ENCODE measurements at places on chromosomes 5 and 9.

DNA sequence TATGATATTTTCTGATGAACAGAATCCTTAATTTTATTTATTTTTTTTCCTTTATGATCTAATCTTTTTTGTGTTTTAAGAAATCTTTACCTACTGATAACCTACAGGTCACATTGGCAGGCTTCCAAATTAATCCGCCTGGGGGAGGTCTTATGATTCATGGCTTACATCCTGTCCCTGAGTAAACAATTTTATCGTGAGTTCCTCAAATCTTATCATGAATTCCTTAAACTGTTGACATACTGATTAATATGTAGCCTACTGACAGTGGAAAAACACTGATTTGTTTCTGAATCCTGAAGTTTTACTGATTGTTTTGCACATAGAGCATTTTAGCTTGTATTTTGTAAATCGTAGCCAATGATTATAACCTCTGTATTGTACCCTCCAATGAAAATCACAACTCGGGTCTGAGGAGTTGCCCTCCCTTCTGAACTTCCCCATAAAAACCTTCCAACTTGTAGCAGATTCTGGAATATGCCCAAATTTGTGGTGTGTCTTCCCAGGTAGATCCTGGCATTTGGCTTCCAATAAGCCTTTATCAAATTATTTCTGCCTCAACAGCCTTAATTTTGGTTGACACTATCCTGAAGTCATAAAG lies 105.6 kb downstream of the VCAN start:
- DNase-seq: peak; percentile 56

DNA sequence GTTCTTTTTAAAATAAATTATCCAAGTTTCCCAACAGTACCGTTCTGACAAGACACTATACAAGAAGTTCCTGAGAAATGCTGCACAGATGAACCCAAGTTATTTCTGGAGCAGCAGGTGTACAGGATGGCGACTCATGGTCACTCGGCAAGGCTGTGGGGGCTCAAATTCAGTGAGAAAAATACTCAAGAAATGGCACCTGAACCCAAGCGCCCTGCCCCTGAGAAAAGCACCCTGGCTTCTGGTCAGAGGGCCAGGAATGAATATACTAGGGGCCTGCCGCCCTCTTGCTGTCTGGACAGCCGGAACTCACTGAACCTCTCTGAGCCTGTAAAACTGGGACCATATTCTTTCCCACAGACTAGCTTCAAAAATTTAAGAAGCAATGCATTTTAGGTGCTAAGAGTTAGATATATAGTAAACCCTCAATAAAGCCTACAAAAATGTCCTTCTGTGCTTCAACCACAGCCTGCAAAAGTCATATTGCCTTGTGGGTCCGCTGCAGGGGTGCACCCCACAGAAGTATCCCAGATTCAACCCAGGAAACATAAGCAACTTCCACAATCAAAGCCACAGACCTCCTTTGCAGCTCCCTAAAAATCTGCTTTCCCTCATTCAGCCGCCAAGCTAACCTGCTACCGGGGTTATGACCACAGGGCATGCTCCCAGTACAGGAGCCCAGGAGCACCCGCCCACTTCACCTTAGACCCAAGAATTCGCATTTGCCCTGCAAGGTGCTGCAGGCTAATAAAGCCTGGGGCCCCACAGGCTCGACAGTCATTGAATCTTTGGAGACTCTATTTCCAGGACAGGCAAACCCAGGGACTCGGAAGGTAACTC lies 1.4 kb downstream of the RAPGEF1 start:
- no peak for DNase-seq

DNA sequence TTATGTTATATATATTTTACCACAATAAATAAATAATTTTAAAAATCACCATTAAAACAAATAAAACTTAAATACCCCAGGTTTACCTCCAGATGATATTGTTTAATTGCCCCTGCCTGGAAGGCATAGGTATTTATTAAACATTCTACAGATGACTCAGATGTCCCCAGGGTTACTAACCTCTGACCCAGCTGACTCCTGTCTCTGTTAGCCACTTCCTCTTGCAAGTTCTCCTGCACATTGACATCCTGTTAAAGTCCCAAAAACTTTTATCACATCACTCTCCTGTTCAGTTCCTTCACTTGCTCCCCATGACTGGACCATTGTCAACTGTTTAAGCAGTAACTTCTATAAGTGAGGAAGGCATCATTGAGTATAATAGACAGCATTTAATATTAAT lies 37.0 kb upstream of the RAB3C start:
- no peak for DNase-seq

GRCh38 chr5:108255468-108255867 lies 126.4 kb downstream of the FBXL17 start:
- no peak for DNase-seq

- no peak for DNase-seq
These were observed 16.7 kb downstream of the SLC28A3 start for GRCh38 chr9:84323858-84324257.

DNA sequence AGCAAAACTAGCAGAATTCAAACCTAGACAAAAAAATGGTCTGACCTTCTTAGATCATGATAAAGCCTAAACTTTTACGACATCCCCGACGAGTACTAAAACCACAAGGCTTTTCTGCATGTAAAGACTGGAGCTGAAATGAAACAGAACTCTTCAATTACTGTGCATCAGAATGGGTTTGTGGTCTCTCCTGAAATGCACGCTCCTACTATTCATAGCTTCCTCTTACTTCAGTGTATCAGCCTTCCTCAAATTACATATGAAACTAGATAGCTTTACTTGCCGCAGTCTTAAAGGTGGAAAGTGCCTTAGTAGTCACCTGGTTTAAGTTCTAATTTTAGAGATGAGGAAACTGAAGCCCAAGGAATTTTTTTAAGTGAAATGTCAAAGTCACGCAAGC lies 24.6 kb upstream of the MED10 start:
- peak; percentile 77 for DNase-seq

DNA sequence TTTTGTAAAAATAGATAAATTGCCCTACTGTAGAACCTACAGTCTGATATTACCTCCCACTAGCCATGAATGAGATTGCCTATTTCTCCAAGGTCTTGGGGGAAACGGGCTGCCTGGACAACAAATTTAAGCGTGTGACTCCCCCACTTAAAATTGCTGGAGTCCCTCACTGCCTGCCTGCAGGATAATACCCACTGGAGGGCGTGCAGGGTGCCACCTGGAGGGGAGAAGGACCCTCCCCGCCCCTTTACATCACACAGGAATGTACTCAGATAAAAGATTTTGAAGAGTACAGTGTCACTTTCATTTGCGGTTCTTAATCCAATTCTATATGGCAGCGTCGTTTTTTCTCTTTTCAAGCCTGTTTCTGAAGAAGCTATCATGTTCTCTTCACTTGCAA lies 6.2 kb upstream of the TRIM7 start:
- DNase-seq: no peak

- no peak for DNase-seq
These were observed 6.8 kb upstream of the FXN start for GRCh38 chr9:69028754-69029153.

DNA sequence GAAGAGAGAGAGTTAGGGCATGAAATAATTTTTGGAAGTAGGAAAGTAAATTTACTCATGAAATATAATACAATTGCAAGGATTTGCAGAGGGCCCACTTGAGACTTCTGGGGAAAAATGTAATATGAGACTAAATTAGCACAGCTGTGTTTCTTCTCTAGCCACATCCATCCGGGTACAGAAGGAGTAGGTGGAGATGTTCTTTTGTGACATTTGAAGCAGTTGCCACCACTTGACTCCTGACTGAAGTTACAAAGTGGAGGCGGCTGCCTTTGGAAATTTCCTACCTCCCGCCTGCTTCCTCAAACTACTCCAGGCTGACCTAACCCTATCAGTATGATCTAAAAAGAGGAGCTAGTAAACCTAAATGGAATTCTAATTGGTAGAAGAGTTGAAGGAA lies 58.1 kb upstream of the SHISAL2B start:
- no peak for DNase-seq

GRCh38 chr9:17004500-17004899 lies 130.3 kb upstream of the CNTLN start:
- DNase-seq: peak; percentile 28

- DNase-seq: peak; percentile 72
These were observed 332.1 kb downstream of the PIK3R1 start for GRCh38 chr5:68547622-68548021.

DNA sequence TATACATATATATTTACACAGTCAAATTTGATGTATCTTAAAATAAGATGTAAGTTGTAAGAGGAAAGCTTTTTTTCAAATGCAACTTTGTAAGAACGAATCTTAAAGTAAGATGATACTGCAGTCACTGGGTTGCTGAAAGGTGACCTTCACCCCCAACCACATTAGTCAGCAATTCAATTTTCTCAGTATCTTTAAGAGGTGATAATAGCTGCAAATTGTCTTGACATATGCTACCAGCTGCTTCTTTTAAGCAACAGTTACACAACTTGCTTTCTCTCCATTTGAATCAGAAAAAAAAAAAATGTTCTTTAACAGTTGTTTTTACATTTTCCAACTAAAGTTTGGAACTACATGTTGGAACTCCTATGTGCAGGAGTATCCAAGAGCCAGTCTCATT lies 246.6 kb upstream of the CCNG1 start:
- no peak for DNase-seq

- DNase-seq: no peak
These were observed at the start of gene RGS3 for GRCh38 chr9:113463418-113464285. Gene RGS3 (plus strand): TSS chr9:113463727. CDS start chr9:113463803, 76 bp downstream.

- DNase-seq: no peak
These were observed 81.1 kb upstream of the GRAMD2B start for GRCh38 chr5:126341906-126342630.

DNA sequence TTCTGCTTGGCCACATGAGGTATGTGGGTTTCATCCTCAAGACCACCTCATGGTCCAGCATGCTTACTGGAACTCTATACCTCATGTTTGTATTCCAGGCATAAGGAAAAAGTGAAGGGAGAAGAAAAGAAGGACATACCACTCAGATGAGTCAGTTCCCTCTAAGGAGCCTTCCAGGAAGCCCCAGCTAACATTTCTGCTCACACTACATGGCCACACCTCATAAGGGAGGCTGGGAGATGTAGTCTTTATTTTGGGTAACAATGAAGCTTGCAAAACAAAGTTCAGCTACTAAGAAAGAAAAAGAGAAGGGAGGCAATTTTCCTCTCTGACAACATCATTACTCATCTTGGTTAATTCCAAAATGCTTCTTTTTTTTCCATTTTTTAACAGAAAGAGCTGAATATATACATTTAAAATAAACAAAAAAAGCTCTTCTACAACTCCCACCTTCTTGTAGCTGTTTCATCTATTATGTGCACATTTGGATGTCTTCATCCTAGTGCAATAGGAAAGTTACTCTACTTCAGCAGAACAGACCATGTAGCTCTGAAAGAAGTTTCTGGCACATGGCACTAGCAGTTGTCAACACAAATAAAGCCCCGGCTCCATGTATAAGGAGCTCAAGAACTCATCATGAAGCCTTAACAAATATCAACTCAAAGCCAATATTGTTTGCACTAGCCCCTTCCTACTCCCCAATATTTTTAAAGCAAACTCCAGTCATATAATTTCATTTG lies 123.6 kb upstream of the CCDC112 start:
- peak; percentile 98 for DNase-seq

DNA sequence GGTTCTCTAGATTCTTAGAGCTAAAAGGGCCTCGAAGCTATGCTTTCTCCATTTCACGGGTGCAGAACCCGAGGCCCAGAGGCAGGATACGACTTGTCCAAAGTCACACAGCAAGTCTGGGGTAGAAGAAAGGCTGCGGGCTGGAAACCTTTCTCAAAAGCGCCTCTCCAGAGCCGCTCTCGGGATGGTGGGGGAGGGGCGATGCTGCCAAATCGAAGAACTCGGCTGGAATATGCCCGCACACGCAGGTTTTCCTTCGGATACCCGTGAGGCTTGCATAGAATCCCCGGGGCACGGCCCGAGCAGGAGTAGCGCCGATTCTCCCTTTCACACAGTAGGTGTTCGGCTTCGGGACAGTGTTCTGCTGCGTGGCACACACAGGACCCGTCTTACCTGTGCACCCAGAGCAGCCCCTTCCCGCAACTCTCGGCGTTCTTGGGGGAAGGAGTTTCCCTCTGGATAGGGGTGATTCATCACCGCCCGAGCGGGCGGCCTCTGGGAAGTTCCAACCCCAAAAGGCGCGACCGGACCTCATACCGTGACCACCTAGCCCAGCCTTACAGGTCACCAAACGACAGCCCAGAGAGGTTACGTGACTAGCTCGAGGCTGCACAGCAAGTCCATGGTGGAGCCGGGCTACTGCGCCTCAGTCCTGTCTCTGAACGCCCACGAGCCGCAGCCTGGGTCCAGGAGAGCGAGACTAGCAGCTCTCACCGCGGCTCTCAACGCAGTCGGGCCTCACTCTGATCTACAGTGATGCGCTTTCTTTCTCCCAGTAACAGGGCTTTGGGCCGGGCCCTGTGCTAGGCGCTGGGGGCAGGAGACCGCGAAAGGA lies 4.1 kb downstream of the PAX5 start:
- no peak for DNase-seq

DNA sequence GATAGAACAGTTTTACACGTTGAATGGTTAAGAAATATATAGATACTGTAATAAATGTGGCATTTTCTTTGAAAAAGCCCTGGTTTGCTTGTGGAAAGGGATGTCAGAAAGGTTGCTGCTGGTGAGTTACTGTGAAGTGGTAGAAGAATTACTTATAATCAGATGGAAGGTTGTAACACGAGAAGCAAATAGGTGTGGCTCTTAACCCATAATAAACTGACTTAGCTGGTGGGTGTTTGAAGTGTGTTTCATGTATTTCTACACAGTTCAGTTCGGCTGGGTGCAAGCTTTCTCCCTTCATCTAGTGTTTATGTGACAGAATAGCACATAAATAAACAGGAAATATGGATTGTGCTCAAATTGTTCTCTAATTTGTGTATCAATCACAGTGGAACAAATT lies 5.5 kb downstream of the CNOT6 start:
- no peak for DNase-seq

Measured in fibroblast of skin of right biceps (primary cell).